ENCODE measurements at places on chromosomes 6 and 20.

- DNase-seq = no peak
Observed at GRCh38 chr6:30684386-30685156, 1.9 kb downstream of the PPP1R18 start.

GRCh38 chr6:4975506-4975905 is 28.3 kb downstream of the RPP40 start:
- no peak for DNase-seq

DNA sequence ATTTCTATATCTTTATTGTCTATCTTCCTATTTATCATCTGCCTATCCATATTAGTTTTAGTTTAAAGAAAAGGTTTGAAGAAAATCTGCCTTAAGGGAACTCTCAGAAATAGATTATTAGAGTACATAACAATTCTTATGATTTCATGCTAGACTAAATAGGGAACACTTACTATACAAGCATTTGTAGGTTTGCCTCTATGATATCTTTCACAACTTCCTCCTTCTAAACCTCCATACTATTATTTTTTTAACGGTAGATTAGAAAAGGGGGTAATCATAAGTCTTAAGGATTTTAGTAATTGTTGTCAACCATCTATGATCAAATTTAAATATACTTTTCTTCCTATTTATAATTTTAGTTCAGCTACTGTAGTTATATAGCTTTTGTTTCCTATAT is 11.6 kb upstream of the DSE start:
- no peak for DNase-seq

DNA sequence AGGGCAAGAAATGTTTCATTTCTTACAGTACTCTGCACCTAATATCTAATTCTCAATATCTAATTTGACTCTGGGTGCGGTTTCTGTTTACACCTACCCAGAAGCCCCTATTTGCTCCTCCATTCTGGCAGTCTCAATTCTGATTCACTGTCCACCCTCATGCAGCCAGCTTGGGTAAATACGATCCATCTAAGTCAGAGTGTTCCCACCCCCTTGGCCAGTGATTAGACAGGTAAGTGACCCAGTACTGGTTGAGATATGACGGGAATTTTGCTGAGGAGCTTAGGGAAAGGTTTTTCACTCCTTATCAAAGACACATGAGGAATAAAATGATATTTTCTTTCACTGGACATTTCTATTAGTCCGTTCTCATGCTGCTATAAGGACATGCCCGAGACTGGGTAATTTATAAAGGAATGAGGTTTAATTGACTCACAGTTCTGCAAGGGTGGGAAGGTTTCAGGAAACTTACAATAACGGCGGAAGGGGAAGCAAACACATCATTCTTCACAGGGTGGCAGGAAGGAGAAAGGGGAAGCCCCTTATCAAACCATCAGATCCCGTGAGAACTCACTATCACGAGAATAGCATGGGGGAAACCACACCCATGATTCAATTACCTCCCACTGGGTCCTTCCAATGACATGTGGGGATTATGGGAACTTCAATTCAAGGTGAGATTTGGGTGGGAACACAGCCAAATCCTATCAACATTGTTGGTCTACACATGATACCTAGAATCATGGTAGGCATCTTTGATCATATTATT is 29.4 kb downstream of the GLO1 start:
- DNase-seq = no peak

- DNase-seq = no peak
Observed at GRCh38 chr20:5181958-5182357, 55.1 kb downstream of the CDS2 start.

GRCh38 chr6:131210469-131210868 is 75.2 kb downstream of the AKAP7 start:
- no peak for DNase-seq

DNA sequence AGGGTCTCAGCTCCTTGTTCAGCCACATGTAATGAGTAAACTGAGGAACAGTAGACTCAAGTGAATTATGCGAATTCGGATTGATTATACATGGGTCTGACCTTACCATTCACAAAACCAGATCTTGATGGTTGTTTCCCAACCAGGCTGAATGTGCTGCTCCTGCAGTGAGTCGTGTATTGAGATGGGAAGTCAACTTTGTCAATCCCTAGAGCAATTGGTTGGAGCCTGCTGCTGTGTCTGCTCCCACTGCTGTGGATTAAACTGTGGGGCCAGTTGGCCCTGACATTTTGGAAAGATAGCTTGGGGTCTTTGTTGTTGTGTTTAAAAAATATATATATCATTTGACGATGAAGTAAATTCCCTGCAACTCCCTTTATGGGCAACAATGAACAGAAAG is 23.9 kb downstream of the FAM50B start:
- DNase-seq = no peak

- DNase-seq = no peak
Observed at GRCh38 chr6:134422426-134423231, 104.7 kb upstream of the SGK1 start.

GRCh38 chr20:56953048-56953586 is 313.3 kb downstream of the BMP7 start:
- no peak for DNase-seq

DNA sequence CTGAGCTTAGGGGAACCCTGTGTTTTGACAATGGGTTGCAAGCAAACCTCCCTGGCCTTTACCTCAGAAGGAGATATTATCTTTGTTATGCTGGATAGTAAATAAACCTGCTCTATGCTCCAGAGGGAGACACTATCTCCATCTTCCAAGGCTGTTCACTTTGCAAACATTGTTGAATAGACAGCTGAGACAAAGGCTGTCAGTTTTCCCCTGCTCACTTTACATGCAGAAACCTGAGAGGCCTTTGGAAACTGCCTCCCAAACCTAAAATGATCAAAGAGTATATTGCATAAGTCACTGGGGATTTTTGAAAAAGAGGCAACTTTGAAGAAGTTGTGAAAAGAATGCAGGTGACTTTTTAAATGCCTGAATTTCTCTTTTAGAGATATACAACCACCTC is 61.6 kb downstream of the MRAP2 start:
- DNase-seq = no peak

DNA sequence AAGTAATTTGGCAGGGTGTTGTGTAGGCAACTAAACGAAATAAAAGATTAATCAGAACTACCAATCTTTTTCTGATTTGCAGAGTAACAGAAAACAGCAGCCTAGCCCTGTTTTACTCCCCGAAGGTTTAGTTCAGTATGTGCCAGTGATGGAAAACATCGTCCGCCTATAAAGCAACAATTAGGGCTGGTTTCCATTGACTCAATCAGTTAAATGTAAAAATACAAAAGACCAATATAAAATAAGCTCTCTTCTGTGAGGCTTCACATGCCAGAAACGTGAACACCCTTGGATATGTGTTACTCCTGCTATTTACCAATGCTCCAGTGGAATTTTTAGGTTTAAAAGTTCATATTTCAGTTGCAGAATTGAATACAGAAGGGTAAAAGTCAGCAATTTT is 210.5 kb upstream of the RSPO3 start:
- DNase-seq = no peak

GRCh38 chr6:162493917-162494316 is 233.6 kb downstream of the PRKN start:
- no peak for DNase-seq

- no peak for DNase-seq
Observed at GRCh38 chr6:83518816-83519480, 6.6 kb downstream of the PRSS35 start.

DNA sequence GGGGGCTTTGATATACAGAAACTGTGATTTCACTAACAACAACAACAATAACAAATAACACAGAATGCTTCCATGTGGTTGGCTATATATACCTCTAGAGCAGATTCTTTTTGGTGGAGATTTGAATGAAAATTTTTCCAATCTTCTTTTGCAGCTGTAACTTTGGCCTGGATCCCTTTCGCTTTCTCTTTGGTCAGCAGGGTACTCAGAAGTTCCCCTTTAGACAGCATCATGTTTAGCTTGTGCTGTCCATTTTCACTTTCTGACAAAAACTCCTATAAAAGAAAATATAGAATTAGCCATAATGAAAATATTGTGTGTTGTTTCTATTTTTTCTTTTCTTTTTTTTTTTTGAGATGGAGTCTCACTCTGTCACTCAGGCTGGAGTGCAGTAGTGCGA is 264.2 kb downstream of the SYNE1 start:
- DNase-seq = no peak

GRCh38 chr6:4672772-4673171 is 103.4 kb upstream of the CDYL start:
- no peak for DNase-seq

- DNase-seq = no peak
Observed at GRCh38 chr20:9368893-9369292, 145.5 kb upstream of the LAMP5 start.

DNA sequence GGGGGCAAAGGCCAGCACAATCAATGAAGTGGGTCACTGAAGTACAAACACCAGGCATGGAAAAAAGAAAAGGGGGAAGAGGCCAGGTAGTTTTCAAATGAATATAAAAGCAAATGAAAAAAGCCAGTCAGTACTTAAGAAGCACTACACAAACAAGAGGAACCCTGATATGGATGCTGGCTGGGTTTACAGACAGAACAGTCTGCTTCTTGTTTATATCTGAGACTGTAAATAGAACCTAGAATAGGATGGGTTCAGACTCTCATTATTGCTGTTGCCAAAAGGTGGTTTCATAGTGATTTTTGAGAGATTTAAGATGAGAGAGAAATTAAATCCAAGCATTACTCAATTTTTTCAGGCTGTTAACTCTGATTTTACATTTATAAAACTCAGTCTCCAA is 24.1 kb downstream of the USP45 start:
- DNase-seq = no peak

GRCh38 chr6:74320074-74320473 is 624.1 kb downstream of the CD109 start:
- no peak for DNase-seq

- DNase-seq = no peak
Observed at GRCh38 chr20:43936104-43936770, 21.6 kb downstream of the TOX2 start.

DNA sequence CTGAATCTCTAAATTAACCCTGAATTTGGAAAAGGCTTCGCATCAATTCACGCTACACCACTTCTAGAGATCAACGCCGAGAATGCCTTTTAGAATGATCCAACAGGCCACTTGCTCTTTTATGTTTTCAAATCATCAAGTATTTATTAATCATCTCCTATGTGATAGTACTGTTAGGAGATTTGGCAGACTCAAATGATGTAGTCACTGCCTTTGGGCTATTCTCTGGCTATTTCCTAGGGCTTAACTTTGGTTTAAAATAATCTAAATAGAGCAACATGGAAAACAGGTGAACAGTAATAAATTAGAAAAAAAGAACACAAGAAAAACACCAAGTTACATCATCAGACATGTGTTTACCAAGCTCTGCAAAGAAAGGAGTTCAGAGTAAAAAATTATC is 140.3 kb downstream of the TENT5A start:
- no peak for DNase-seq

- no peak for DNase-seq
Observed at GRCh38 chr6:144546807-144547206, 261.7 kb downstream of the UTRN start.

DNA sequence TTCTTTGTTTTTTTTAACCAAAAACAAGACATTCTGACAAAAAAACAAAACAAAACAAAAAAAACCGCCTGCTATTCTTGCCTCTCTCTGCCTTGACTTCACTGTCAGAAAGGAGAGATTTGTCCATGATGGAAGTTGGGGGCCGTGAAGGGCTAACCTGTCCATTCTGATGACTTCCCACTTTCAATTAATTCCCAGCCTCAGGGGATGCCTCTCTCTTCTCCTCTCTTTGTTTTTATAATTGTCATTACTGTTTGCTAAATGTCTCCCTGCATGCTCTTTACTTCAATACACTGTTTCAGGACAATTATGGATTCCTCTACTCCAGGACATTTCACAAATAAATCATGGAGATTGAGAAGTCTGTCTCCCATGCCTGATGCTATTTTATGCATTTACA is 130.5 kb upstream of the CNR1 start:
- DNase-seq = no peak

- DNase-seq = no peak
Observed at GRCh38 chr6:55895972-55896730, 20.8 kb upstream of the BMP5 start.

DNA sequence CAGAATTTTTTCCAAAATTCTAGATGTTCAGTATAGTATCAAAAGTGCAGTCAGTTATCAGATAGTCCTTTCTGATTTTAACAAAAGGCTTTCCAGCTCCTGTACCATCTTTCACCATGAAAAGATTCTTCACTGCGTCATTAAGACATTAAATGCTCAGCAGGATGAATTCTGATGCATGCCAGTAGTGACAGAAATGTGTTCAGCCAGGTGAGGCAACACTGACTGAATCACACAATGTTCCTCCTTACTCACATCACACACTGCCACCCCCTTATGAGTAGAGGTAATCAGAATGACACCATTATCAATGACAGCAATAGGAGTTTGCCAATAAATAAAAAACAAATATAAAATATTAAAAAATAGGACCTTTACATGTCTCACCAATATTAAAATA is 426.6 kb upstream of the PLCB4 start:
- no peak for DNase-seq

DNA sequence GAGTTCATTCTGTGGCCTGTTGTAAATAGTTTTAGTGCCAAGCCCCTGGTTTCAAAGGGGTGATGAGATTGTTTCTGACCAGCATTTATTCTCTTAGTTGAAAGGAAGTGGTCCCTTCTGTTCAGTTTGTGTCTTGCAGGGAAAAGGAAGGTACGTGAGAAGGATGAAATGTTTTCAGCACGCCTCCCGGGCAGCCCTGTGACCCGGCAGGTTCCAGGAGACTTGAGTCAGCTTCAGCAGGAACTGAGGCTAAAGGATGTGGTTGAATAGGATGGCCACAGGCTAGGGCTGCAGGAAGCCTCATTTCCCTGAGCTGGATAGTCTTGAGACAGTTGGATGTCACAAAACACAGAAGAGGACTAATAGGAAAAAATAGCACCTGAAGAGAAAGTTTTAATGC is 132.4 kb upstream of the SYNDIG1 start:
- DNase-seq = no peak

GRCh38 chr6:39393075-39393474 is 70.6 kb upstream of the KCNK16 start:
- DNase-seq = no peak

GRCh38 chr6:37793067-37793466 is 26.5 kb upstream of the ZFAND3 start:
- DNase-seq = no peak

DNA sequence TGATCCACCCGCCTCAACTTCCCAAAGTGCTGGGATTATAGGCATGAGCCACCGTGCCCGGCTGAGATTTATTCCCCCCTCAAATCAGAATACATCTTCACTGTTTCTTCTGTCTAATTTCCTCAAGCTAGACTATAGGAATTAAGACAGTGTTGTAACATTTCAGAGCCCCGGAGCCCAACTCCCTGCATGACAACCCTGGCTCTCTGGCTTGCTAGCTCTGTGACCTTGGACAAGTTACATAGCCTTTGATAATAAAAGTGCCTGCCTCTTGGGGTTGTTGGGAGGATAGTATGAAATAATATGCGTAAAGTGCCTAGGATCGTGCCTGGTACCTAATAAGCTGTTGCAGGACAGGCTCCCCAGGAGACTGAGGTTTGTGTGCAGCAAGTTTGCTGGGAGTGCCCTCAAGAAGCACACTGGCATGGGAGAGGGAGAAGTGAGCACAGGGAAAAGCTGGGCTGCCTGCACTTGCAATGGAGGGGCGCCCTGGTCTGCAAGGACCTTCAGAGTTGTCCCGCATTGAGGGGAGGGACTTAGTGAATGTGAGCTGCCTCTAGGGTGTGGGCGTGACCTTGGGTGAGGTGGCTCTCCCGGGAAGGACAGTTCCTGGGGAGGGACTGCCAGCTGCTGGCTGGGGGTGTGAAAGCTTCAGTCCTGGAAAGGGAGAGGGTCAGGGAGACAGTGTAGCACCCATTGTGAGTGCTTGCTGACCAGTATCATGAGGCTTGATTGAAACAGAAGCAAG is 43.4 kb downstream of the TAF8 start:
- no peak for DNase-seq

Data from cortex of kidney (tissue), 1 donor.